CD4-positive, alpha-beta T cell treated with Interleukin-4 for 1 hour (primary cell): ENCODE measurements at places on chromosomes 7 and 10.

- DNase-seq: no peak
These were observed 40.6 kb downstream of the AKR1D1 start for GRCh38 chr7:138116892-138117291.

DNA sequence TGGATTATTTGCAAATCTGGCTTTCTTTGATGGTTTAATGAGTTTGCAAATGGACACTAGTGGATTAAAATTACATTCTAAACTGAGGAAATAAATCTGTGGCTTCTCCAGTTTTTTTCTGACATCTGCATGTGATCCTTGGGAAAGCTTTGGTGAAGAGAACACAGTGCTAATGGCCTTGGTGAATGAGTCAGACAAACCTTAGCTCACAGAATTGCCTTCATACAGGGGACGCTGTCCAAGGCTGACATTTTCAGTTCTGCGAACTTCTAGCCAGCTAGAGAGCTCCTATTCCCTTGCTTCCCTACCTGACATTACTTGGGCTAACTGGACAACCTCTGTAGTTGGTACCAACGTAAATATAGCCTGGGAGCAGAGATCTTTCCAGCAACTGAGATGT lies 21.2 kb downstream of the BMPER start:
- DNase-seq: no peak

DNA sequence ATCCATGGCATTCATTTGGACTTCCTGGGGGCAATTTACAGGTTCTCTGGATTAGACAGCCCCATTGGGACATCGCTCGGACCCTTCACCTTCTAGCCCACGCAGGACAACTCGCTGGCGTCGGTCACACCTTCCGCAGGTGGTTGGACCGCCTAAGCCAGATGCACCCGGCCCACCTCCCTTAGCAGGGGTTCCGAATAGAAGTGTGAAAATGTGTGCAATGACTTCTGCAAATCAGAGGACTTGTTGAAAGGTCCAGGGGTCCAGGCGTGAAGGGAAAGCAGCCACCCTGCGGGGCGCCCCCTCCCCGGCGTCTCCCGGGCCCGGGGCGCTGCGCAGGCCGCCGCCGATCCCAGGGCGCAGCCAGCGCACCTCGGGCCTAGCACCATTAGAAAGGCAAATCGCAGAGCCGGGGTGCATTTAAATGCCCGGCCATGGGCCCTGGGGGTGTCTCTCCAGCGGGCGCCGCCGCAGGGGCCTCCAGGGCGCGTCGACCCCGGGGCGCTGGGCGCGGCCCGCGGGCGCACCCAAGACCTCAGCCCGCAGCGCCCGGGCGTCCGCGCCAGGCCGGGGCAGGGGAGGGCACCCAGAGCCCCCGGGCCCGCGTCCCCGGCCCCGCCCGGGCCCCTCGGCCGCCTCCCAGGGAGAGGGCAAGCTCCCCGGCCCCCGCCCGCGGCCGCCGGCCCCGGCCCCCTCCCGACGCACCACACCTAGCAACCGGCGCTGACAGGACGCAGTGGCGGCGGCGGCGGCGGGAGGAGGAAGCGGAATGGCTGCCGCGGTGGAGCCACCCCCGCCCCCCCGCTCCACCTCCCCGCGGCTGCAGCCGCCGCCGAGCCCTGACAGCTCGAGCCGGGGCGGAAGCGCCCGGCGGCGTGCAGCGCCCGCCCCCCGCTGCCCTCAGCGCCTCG lies 1.2 kb downstream of the JAZF1 start:
- peak; percentile 76 for DNase-seq

- no peak for DNase-seq
These were observed 6.4 kb upstream of the KAZALD1 start for GRCh38 chr10:101055411-101055810.

GRCh38 chr10:71916827-71917226 lies 47.4 kb upstream of the CHST3 start:
- no peak for DNase-seq

DNA sequence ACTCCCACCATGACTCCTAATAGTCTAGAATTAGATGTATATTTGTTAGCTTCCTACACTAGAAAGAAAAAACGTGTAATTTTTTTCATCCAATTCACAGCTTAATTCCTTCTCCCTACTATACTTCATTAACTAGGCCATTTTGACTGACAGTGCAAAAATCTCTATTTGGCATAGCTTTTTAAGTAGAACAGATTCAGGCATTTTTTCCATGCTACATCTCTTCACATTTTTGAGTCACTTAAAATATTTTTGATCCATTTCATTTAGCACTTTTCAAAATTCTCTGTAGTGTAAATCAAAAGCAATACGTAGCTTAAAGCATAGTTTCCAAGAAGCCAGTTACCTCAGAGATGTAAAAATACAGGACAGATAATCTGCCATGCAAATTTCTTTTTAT lies 391.1 kb upstream of the NPVF start:
- no peak for DNase-seq

- no peak for DNase-seq
These were observed 149.5 kb upstream of the SVIL start for GRCh38 chr10:29784175-29784773.

DNA sequence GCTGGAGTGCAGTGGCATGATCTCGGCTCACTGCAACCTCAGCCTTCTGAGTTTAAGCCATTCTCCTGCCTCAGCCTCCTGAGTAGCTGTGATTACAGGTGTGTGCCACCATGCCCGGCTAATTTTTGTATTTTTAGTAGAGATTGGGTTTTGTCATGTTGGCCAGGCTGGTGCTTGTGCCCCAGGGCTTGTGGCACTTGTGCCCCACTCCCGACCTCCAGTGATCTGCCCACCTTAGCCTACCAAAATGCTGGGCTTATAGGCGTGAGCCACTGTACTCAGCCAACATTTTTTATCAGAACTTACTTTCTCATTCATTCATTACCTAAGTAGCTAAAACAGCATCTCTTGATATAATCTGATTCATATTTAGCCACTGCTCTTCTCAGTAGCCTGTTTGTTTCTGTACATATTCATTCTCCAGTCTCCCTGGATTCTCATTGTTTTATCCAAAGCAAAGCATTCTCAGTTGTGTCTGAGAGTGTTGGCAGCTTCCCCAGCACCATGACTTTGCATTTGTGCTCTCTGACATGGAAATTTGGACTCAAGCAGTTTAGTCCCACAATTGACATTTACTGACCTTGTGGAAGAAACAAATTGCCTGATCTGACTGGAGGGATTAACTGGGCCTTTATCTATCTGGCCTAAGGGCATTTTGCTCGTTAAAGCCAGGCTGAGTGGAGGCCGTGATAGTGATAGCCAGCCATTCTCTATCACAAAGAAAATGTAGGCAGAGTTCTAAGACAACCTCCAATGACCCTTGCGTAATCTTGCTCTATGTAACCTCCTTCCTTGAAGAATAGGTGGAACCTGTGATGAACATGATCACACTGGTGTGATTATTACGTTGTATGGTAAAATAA lies 44.9 kb downstream of the AKR1B15 start:
- DNase-seq: no peak

GRCh38 chr7:47024991-47025390 lies 556.9 kb downstream of the TNS3 start:
- no peak for DNase-seq

- no peak for DNase-seq
These were observed 172.8 kb upstream of the IMMP2L start for GRCh38 chr7:111734954-111735660.

- DNase-seq: no peak
These were observed 75.4 kb downstream of the HDAC9 start for GRCh38 chr7:18570890-18571478.

DNA sequence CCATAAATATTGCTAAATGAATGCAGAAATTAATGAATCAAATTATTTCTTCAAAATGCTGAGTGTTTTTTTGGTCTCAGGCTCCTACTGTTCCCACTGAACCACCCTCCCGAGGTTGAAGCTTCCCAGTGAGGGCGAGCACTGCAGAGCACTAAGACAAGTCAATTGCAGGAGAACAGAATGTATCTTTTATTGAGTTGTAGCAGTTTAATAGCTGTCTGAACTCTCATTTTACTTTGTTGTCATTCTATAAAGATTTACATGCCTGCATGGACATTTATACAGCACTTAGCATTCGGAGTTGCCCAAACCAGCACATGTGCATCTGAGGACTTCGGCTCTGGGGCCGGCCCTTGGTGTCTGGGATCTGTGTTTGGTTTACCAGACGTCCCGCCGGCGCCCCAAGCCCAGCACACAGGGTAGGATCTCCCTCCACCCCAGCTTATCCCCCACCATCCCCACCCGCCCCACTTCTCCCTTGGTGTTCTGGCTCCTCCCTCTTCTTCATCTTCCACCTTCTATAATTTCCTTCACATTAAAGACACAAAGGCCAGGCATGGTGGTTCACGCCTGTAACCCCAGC lies 211.0 kb upstream of the SH2B2 start:
- DNase-seq: no peak

- DNase-seq: no peak
These were observed 212.1 kb upstream of the KCND2 start for GRCh38 chr7:120060875-120061274.

GRCh38 chr7:135938563-135938962 lies 38.6 kb downstream of the MTPN start:
- DNase-seq: no peak

GRCh38 chr10:85786401-85786899 lies 580.1 kb downstream of the GRID1 start:
- no peak for DNase-seq

DNA sequence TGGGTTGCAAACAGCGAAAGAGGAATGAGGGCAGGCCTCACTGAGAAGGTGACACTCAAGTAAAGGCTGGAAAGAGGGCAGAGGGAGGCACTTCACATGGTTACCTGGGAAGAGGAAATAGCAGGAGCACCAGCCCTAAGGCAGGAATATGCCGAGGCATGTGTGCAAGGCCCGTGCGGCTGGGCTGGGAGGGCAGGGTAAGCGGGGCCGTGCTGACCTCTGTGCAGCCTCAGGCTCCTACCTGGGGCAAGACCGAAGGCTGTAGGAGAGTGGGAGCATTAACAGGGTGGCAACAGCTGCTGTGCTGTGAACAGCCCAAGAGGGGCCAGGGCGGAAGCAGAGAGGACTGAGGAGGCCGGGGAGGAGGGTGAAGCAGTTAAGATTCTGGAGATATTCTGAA lies 24.0 kb upstream of the SH3PXD2A start:
- no peak for DNase-seq

DNA sequence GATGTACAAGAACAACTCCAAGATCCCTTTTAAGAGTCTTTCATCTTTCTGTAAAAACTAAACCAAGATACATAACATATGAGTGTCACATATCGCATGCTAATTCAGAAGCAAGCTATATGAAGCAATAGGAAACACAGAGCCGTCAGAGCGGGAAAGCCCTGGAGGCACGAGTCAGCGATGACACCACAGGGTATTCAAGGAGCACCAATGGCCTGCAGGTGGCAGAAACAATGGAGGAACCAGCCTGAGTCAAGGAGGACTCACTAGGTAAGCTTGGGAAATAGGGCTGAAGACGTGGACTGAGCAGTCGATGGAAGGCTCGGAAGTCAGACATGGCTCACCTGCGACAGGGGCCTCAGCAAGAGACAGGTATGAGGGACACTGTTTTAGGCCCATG lies 214.4 kb downstream of the FAM107B start:
- DNase-seq: peak; percentile 80

DNA sequence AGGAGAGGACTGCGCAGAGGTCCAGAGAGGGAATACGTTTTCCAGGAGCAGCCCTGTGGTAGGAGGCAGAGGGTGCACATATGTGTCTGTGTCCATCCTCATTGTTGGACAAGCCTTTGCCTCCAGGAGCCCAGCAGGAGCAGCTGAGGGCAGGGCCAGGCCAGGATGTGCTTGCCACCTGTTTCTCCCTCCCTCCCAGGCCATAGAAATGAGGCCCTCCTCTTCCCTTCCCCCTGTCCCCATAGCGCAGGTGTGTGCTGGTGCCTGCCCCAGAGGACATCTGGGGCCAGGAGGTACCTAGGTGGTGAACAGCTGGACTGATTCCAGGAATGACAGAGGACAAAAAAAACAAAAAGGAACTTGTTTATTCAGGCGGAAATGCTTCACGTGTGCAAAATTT lies 10.5 kb upstream of the CXCL12 start:
- no peak for DNase-seq

DNA sequence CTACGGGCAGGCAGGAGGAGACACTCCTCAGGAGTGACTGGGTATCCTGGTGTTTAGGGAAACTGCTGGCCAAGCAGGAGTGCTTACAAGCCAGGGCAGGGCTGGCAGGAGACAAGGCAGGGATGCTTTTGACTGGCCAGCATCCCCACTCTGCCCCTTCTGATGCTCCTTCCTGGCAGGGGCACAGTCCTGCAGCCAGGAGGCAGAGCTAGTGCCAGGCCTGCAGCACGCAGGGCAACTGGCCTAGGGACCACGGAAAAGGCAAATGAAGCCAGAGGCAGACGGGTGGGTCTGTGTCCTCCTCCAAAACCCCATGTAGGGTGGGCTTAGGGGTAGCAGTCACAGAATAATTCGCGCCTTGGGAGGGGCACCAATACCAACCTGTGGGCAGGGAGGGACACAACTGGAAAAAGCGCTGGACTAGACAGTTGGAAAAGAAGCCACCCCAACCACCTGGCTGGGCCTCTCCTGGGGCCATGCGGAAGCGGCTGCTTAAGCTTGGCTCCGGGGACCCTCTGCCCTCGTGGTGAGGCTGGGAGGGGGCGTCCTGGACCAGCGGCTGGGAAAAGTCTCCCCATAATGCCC lies 4.8 kb downstream of the IMPDH1 start:
- DNase-seq: no peak

DNA sequence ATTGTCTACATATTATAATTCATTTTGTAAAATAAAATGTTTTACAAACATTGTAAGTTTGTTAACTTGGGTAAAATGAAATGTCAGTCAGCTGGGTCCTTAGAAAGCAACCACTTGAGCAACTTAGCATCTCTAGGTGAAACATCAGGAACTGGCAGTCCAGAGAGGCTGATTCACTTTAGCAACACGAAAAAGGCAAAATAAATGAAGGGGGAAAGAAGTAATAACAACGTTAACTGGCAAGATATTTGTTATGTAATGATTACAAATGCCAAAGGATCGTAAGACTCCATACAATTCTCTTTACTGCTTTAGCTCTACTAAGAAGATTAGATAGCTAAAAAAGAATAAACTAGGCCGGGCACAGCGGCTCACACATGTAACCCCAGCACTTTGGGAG lies 5.0 kb downstream of the PDZD8 start:
- DNase-seq: no peak

DNA sequence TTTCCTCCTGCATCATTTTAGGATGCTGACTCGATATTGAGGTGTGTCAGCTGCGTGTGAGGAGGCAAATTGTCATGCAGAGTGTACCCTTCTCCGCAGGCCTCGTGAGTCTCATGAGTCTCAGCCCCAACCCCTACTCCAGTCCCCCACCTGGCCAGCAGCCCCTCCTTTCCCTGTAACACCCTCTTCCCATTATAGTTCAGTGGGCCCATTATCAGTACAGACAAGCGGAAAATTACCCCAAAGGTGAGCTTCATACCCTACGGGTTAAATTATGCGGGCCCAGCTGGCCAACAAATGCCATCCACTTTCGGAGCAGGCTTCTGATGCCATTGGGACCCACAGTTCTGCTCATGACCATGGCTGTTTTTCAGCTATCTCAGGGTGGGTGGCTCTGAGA lies 25.2 kb downstream of the SFTPD start:
- DNase-seq: no peak
